ENCODE measurements at places on chromosomes 6 and 20.

DNA sequence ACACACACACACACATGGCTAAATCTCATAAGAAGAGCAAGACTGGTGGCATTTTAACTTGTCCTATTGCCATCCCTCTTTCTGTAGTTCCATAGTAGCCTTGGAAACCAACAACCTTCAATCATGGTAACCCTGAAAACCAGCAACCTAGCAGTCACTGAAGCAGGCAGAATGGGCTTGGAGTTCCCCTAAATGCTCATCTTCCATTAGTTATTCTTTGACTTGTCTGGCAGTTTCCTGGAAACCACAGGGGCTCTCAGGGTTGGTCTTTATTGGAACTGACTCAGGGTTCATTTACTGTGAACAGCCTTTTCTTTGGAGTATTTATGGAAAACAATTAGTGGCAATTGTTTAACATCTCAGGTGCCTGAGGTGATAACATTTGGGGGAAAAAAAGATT, 19.4 kb upstream of the BRPF3 start:
- DNase-seq, result no peak

GRCh38 chr6:133040803-133041419, 200.2 kb upstream of the EYA4 start:
- no peak for DNase-seq

DNA sequence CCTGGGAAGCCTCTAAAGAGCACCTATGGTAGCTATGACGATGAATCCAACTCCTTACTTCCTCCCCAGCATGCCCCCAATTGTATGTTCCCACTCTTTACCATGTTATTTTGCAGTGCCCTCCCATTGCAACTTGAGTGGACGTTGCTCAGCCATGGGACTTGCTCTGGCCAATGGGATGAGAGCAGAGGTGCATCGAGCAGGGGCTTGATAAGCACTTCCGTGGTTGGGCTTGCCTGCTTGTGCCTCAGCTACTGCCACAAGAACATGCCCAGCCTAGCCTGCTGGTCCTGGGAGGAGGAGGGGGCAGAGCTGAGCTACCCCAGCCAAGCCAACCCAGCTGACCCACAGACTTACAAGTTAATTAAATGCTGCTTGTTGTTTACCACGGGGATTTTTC, 71.1 kb upstream of the CTNNBL1 start:
- DNase-seq, result no peak

DNA sequence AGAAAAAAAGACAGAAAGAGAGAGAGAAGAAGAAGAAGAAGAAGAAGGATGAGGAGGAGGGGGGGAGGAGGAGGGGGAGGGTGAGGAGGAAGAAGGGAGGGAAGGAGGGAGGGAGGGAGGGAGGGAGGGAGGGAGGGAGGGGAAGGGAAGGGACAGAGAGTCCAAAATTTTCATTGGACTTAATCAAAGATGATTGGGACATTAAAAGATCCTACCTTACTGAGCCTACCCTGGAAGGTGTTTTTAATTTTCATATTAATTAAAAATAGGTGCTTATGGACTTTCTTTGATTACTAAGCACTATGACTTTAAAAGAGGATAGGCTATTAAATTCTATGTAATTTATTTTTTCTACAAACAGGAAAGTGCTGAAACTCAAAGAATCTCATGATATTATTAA, 299.9 kb upstream of the THEMIS start:
- no peak for DNase-seq

DNA sequence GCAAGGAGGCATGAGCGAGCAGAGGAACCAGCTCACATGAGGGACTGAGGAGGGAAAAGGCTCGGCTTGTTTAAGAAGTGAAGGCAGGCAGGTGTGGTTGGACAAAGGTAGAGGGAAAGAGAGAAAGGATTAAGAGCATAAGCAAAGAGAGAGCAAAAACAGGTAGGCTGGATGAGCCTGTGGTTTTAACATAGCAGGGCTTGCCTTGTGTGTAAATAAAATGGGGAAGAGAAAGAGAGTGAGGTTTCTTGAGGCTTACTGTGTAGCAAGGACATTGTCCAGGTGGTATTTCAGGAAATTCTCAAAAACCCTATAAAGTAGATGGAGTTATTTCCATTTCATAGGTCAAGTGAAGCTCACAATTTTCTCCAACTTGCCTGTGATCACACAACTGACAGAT, 93.9 kb upstream of the HDAC2 start:
- no peak for DNase-seq

DNA sequence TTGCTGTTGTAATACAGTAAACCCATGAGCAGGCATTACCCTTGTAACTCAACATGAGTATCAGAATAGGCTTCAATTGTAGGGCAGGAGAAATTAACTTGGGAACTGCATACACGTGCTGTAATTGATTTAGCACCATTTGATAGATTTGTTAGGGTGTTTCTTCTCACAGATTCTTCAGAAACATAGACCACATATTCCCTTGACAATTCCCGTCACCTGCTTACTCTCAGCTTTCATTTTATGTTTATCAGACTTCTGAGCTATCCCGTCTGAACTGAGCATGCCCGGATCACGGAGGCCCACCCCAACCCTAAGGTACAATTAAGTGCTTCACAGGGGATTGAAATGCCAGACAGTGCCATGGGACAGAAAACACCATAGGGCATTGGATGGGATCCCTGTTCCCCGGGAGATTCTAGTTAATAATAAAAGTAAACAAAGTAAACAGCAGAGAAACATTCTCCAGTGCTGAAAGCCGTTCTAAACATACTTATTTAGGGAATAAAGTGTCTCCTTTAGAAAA, 179.7 kb downstream of the PHACTR1 start:
- DNase-seq, result no peak

GRCh38 chr6:14792118-14792955, 453.5 kb upstream of the JARID2 start:
- no peak for DNase-seq

DNA sequence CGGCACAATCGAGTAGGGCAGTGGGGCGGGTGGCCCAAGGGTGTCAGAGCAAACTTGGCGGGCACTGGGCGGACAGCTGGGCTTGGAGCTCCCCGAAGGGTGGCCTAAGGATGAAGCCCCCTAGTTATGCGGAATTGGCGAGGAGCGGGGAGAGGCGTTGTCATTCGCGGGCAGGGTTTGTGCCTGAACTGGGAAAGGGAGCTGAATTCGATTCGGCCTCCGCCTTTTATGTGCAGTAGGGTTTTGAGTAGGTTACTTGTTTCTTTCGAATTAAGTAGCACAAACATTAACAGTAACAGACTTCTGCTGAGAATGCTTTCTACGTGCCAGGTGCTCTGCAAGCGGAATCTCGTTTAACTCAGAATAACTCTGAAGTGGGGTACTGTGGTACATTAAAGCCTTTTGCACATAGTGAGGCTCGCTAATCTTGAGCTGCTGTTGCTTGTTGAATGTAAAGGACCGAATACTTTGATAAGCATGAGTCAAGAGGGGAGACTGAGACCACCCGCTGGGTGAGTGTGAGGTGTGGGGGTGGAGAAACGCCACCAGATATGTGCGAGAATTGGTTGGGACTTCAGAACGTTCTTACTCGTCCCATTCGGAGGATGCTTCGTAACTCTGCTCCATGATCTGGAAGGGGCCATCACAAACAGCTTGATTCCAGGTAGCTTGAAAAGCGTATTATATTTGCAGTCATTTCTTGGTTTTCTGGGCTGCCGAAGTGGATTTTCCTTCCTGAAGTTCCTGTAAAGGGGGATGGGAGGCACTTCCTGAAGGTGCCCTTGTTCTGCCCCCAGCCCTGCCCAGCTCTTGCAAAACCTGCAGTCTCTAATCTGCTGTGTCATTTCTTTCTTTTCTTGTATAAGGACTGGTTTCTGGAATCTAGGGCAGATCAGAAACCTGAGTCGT, 833 bp downstream of the RAB5IF start:
- no peak for DNase-seq

DNA sequence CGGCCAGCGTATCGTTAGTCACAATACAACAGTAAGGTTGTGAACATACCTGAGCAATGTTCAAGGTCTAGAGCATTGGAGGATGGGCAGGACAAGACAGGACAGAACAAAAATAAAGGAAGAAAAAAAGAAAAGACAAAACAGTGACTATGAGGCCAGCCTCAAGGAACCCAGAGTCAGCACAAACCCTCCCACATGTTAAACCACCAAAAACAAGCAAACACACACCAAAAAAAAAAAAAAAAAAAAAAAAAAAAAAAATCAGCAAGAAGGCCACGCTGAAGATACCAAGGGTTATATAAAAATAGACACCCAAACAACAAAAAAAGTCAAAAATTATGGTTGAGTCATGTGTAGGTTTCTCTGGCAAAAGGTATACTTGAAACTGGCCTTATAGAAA, 12.8 kb downstream of the MED23 start:
- no peak for DNase-seq

DNA sequence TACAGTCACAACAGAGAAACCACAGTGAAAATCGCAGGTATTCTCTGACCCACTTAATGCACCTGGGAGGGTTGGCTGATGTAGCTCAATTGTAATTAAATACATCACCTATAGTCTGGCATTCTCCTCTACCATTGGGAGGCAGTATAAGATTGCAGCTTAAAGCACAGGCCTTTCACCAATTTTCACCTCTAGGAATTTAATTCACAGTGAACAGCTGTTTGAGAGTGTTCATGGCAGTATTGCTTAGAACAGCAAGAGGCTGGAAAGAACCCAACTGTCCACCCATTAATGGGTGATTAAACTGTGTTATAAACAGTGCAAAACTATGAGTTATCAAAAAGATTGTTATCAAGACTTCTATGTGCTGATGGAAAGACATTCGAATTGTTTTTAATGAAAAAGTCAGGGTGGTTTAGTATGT, 2.0 kb downstream of the EDEM2 start:
- DNase-seq, result peak; percentile 38

GRCh38 chr6:79001415-79001814, 76.6 kb downstream of the PHIP start:
- no peak for DNase-seq

DNA sequence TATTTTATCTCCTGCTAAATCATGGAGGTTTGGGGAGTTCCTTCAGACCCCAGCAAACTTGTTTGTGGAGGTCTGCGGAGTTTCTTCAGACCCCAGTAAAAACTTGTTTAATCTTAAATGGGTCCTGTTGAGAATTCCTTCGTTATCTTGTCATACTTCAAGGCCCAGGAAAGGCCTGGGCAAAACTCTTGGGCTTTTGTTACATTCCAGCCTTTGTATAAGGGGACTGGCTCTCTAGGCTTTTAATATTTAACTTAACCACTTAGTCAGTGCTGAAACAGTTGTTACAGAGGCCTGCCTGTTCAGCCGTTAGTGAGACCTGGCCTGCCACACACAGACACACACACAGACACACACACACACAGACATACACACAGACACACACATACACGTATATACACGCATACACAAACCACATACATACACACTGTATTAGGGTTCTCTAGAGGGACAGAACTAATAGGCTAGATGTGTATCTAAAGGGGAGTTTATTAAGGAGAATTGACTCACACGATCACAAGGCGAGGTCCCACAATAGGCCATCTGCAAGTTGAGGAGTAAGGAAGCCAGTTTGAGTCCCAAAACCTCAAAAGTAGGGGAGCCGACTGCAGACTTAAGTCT, 21.3 kb upstream of the CST3 start:
- no peak for DNase-seq

DNA sequence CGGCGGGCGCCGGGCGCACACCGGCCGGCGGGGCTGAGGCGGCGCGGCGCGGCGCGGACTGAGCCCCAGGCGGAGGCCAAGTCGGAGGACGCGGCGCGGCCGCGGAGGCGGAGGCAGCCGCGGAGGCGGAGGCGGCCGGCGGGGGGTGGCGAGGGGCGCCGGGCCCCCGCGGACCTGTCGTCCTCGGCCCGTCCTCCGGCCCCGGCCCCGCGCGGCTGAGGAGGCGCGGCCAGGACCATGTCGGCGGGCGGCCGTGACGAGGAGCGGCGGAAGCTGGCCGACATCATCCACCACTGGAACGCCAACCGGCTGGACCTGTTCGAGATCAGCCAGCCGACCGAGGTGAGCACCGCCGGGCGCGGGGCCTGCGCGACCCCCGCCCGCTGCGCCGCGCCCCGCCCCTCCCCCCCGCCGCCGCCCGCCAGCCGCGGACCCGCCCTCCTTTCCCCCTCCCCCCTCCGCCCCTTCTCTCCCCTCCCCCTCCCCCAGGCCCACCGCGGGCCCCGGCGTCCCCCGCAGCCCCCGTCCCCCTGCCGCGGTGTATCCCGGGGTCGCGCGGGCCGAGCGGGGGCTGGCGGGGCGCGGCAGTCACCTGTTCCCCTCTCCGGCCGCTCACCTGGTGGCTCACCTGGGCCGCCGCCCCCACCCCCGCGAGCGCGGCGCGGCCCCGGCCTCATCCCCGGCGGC, at the start of gene AFDN:
Gene AFDN, plus strand, starts transcription at position 16 of the 687 bp plus-strand sequence. Its CDS starts 222 bp downstream, at position 238.
- peak; percentile 37 for DNase-seq

DNA sequence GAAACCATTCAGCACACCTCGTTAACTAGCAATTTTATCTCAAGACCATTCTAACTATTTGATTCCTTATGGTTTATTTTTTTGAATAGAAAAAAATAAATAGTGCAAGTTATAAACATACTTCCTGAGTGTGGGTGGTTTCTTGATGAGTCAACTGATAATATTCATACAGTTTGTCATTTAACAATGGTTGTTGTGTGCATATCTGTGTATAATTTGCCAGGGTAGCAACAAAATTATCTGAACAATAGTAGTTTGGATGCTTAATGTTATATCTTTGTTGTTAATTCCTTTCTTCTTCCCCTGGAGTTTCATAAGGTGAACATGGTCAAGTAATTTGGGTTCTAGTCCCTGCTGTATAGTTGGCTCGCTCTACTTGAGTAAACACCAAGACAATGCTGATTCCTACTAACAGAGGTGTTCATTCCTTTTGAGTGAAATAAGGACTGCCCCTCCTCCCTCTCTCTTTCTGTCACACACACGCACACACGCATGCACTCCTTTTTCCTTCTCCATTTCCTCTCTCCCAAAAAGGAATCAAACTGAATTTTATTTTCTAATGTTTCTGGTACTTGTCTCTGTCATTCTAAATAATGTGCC, 938.1 kb upstream of the EPHA7 start:
- DNase-seq, result no peak

GRCh38 chr6:128508588-128509296, 11.7 kb downstream of the PTPRK start:
- DNase-seq, result no peak

DNA sequence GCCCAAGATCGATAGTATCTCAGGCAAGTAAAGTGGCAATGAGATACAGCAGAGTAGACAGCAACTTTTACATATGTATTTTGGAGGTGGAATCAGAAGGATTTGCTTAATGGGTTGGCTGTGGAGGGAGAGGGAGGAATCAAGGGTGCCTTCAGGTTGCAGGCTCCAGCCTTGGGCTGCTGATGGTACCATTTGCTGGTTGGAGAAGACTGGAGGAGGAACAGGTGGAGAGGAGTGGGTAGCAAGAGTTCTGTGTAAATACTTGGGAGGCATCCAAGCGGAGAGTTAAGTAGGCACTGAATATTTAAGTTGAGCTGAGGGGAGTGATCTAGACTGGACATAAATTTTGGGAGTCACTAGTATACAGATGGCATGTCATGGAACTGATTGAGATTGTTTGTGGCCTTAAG, 5.2 kb downstream of the BICRAL start:
- peak; percentile 11 for DNase-seq

DNA sequence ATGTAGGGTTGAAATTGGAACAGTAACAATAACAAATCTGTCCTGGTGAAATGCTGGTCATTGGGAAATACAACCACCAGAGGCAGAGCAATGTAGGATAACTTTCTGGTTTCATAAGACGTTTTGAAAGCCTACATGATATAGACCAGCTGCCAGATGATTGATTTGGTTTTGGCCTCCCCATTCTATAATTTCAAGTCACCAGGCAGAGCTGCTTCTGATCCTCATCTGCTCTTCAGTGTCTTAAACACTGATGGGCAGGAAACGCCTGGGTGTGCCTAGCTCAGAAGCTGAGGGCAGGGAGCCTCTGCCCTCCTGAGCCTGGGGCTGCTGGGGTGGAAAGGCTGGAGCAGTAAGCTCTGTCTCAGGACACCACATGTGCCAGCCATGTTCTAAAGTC, 24.5 kb downstream of the DHX35 start:
- DNase-seq, result no peak

- DNase-seq, result no peak
These were observed 57.3 kb upstream of the TSHZ2 start for GRCh38 chr20:52914870-52915269.

Data from NCI-H1092 treated with DMSO at 0.1 percent for 48 hours (cell line).